ENCODE measurements at places on chromosomes 1 and 21. TPM values are rescaled to one million over a fixed set of nuclear protein-coding genes. Genes with fewer than 3 reads are reported as not detected.

DNA sequence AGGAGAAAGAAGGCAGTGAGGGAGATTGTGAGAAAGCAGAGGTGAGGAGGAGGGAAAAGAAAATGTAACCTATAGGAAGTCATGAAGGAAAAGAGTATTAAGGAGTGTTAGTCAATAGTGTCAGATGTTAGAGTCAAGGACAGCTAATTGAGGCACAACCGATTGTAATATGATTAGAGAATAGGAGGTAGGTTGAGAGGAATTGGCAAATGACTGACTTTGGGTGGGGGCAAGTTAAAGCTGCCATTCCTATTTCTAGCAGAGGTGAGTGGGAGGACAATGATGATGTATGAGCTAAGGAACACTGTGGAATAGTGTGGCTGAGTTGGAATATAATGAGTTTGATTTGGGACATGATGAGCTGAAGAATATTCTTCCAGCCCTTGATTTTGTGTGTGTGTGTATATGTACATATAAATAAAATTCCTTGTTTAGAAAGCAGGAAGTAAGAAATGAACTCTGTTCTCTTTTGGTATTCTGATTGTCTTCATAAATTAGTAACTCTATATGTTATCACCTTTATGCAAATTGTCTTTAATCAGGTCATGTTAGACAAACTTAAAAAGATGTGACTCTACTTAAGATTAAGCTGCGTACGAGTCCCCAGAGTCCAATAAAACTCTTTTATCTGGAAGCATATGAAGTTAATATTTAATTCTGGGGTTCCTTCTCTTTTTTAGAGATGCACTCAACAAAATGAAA lies 98.4 kb downstream of the FNBP1L start:
- DNase-seq, result no peak

GRCh38 chr1:18199462-18199861 lies 91.9 kb downstream of the IGSF21 start:
- no peak for DNase-seq

- DNase-seq, result no peak
These were observed 18.5 kb upstream of the SLC25A34 start for GRCh38 chr1:15717418-15718125.

- no peak for DNase-seq
These were observed 18.9 kb downstream of the SLC30A10 start for GRCh38 chr1:219909476-219909875.

DNA sequence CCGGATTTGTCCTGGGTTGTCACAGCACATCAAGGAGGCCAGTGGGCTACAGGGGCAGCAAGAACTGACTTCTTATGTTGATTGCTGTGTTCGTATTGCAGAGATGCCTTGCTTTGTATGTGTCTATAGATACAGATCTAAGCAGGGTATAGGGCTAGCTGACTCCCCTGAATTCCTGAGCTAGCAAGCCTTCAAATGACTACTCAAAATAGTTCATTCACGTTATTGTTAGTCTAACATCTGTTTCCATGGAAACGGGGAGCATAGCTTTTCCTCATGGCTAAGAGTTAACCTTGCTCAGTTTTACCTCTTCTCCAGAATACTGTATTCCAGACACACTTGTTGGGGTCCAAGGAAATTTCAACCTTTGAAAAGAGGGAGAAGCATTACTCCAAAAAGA lies 24.1 kb downstream of the TRIM45 start:
- no peak for DNase-seq

DNA sequence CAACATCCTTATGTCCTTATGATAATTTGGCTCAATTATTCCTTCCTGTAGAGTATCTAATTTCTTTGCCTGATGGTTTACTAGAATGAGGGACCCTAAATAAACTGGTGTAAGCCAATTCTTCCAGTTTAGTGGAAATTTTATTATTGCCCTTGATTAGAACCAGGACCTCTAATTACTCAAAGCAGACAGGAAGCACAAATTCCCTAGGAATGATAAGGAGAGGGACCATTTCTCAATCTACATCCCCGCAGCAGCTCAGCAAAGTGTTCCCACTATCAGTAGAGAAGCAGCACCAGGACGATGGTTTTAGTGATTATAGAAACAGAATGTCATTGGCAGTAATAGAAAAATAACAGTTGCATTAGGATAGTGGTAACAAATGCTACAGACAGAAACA lies 97.1 kb downstream of the PLPPR4 start:
- no peak for DNase-seq

Gene MYOM3
- 0.36 TPM for total RNA-seq

Gene SH2D1B
- 0.19 TPM for total RNA-seq

Gene MRPL37
- 53.2 TPM for total RNA-seq

Gene C1orf105
- not detected for total RNA-seq
